ENCODE measurements at places on chromosomes 6 and 20.
A peak's percentile ranks its signal among the peaks of the same experiment; 100 is the strongest.

DNA sequence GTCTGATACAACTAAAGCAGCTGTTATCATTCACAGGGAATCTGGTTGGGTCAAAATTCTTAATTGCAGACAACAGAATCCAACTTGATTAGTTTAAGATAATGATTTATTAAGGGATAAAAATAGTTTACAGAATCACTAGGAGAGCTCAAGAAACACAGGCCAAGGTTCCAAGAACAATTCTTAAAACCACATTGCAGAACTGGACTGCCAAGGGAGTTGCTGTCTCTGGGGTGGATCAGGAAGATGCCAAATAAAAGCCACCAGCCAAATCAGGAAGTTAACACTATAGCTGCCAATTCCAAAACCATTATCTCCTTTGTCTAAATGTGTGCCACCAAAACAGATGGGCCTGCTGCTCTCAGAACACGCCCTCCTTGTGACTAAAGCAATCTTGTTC, 53.7 kb downstream of the NUDT3 start:
- no peak for DNase-seq

- DNase-seq: peak; percentile 37
Measured at GRCh38 chr6:45630801-45631200, 253.1 kb upstream of the SUPT3H start.

DNA sequence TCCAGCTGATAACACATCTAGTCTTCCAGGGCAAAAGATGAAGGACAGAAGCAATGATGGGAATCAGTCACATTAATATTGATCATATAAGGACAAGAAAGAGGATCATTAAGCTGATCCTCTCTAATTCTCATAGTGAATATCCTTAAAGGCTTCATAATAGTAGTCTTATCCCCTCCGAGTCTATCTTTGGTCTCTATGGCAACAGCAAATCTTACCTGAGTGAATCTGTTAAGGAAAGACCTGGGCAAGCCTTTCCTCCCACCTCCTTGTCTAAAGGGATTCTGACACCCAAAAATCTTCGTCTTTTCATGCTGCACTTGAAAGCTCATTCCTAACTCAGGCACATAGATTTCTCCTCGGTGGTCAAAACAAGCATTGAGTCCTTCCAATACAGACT, 86.4 kb upstream of the LYRM2 start:
- DNase-seq: no peak

DNA sequence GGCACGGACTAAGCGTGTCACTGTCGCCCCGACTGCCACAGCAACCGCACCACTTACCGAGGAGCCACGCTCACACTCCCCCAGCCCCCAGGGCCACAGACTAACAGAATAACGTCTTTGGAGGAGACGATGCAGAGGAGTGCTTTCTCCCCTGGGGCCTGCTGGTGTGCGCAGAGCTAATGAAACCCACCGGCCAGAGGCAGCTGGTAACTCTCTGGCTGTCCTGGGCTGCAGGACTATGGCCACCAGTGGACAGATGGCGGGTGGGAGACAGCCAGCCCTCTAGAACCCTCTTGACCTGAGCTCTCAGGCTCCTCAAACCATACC, 228.0 kb downstream of the DLL1 start:
- no peak for DNase-seq

- no peak for DNase-seq
Measured at GRCh38 chr6:84379142-84379541, 151.7 kb upstream of the CEP162 start.

GRCh38 chr6:42460883-42461282, 9.2 kb upstream of the TRERF1 start:
- peak; percentile 36 for DNase-seq

- peak; percentile 68 for DNase-seq
Measured at GRCh38 chr6:52815167-52816092, 11.8 kb upstream of the GSTA1 start.

- DNase-seq: no peak
Measured at GRCh38 chr20:59210186-59210585, 46.6 kb downstream of the ZNF831 start.

- DNase-seq: peak; percentile 50
Measured at GRCh38 chr20:8389381-8390036, 257.4 kb downstream of the PLCB1 start.

DNA sequence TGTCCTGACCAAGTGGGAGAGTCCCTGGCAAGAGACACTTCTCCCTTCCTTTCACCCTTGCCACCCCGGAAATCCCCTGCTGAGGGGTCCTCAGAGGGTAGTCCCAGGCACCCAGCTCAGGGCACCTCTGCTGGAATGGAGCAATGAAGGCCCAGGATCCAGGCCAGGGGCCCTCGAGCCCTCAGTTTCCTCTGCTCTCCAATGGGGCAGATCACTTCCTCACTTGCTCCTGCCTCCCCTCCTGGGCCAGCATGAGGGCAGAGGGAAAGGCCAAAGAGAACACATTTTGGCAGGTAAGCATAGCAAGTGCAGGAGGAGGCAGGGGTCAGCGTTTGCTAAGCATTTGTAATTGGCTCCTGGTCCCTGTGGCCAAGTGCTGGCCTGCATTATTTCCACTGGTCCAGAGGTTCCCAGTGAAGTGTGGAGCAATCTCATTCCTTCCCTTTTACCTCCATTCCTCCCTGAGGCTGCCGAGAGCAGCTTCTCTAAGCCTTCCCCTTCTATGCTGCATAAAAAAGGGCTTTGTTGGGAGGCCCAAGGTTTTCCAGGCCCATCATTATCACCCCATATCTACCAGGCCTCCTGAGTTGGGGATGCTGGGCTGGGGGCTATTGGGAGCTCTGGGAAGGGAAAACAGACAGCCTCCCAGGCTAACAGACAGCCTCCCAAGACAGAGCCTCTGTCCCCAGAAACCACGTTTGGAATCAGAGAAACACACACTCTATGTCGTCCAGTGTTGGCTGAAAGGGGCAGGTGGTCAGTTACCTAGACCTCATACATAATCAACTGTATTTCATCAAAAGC, 28.8 kb upstream of the VEGFA start:
- no peak for DNase-seq

DNA sequence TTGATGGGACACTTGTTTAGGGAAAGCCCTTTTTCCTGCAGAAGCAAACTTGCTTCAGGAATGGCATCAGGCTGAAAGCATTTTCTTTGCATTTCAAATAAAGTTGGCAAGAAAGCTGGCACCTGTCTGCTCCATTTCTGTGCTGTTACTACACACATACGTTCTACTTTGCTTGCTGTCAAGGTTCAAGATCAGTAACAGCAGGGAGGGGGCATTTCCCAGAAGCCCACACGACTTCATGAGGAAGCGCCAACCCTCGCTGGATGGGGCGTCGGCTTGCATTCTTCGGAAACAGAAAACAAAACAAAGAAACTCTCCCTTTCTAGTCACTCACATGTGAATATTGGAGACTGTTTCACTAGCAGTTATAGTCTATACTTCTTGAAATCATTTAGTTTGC, 46.4 kb downstream of the AKAP12 start:
- no peak for DNase-seq

DNA sequence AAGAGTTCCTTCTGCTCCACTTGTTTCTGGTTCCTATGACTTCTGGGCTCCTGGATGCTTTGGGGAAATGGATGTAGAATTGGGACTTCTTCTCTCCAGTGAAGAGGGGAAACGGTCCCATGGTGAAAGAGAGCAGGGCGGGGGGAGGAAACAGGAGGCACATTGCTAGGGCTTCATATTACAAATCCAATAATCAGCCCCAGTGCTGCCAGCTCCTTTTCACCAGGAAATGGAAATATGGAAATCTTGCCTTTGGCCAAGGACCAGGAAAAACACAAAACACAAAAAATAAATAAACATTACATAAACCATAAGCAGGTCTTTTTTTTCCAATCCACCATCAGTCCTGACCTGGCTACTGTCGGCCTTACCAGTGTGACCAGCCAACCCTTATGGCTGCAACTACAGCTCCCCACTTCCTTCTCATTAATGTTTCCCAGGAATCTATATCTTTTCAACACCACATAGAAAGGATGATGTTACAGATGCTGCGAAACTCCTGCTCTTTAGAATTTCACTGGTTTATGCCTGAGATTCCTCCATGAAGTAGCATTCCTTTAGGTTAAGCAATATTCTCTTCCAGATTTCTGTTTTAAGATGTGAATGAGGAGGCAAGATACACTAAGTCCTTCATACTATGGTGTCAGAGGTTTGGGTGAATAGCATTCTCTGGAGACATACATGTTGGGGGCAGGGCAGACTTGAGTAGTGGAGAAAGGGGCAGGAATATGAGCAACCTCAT, 2.0 kb downstream of the PI3 start:
- DNase-seq: no peak

GRCh38 chr20:2795451-2795850, 5.0 kb downstream of the CPXM1 start:
- DNase-seq: no peak

DNA sequence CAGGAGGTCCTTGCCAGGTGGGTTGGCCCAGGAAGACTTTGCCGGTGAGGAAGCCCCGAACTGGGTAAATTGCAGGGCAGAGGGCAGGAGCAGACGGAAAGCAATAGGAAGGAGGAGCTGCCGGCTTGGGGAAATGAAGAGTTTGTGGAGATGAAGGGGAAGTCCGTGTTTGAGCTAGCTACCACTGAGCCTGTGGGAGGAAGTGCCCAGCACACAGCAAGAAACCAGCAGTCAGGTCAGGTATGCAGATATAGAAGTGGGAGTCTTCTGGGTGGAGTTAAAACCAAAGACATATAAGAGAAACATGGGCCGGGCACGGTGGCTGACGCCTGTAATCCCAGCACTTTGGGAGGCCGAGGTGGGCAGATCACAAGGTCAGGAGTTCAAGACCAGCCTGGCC, 34.7 kb downstream of the CD24 start:
- no peak for DNase-seq

GRCh38 chr6:31878222-31878621, 575 bp downstream of the SLC44A4 start:
- no peak for DNase-seq

GRCh38 chr20:60585651-60586050, 627.4 kb downstream of the CDH26 start:
- no peak for DNase-seq

- DNase-seq: no peak
Measured at GRCh38 chr20:3077618-3078134, 6.3 kb downstream of the OXT start.

DNA sequence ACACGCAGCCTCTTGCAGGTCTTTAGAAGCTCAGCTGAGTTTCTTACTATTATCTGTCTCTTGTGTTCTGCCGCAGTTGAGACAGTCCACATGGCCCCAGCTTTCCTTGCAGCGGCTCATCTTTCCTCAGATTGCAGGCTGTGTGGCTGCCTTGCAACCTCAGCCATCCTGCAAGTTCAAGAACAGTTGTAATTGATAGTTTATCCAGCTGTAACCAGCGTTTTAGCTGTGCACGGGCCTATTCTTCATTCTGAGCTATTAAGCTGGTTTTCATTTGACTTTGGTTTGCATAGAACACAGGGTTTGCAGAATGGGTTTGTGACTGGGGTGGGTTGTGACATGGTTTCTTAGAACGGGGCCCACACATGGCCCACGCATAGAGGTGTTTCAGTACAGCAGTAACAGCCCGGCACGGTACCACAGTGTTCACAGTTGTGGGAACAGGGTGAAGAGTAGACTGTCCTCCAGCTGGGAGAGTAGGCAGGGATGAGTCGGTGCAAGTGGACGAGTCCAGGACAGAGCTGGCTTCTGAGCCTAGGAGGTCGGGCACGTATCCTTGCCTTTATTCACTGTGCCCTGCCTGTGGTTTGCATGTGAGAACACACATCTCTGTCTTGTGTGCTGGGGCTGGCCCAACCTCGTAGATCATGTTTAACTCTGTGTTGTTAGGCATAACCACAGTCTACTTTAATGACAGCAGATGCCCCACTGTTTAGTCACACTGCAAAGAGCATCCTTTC, 89.2 kb downstream of the RPP40 start:
- peak; percentile 73 for DNase-seq

- DNase-seq: no peak
Measured at GRCh38 chr6:35061102-35061615, 80.0 kb downstream of the TCP11 start.

- no peak for DNase-seq
Measured at GRCh38 chr6:157298216-157298724, 25.0 kb downstream of the TMEM242 start.

DNA sequence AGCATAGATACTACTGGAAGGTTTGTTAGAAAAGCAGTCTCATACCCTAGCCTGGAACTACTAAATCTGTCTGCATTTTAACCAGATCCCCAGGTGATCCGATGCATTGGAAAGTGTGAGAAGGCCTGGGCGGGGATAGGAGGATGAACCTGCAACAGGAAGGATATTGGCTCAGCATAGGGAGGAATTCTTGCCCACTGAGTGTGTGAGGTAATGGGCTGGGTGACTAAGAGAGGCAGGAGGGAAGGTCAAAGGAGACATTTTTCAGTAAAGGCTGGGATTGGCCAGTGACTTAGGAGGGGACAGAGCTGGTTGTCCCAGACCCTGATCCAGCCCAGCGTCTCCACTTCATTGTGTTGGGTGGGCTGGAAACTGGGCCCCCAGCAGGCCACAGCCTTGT, 191.0 kb upstream of the LRFN2 start:
- peak; percentile 79 for DNase-seq

- DNase-seq: peak; percentile 46
Measured at GRCh38 chr6:5936631-5937030, 70.1 kb downstream of the NRN1 start.

- DNase-seq: no peak
Measured at GRCh38 chr6:16482702-16483314, 244.4 kb downstream of the GMPR start.

DNA sequence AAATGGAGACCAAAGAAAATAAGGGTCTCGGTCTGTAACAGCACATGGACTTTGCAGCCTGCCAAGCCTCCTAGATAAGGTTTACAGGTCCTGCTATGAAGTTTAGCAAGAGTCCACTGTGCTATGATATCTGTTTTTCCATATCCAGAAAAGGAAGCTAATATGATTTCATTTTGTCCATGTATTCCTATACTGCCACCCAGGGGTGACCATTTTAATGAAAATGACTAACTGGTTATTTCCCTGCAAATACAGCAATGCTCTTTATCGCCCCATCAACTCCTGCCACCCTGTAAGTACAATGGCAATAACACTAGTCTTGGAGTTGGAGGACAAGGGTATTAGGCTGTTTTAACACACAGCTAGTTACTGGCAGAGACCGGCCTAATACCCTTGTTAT, 115.2 kb upstream of the GLP1R start:
- peak; percentile 11 for DNase-seq

GRCh38 chr6:44727651-44728630, 340.4 kb downstream of the CDC5L start:
- DNase-seq: no peak

- no peak for DNase-seq
Measured at GRCh38 chr6:70315079-70315751, 12.3 kb upstream of the COL9A1 start.

Measured in EL (cell line).